ENCODE measurements at places on chromosomes 4 and X. TPM values are rescaled to one million over a fixed set of nuclear protein-coding genes. Genes with fewer than 3 reads are reported as not detected.

CCKAR gene
- total RNA-seq = not detected

SYN1 gene
- total RNA-seq = 0.90 TPM

FAM241A gene
- 2.7 TPM for total RNA-seq

DNA sequence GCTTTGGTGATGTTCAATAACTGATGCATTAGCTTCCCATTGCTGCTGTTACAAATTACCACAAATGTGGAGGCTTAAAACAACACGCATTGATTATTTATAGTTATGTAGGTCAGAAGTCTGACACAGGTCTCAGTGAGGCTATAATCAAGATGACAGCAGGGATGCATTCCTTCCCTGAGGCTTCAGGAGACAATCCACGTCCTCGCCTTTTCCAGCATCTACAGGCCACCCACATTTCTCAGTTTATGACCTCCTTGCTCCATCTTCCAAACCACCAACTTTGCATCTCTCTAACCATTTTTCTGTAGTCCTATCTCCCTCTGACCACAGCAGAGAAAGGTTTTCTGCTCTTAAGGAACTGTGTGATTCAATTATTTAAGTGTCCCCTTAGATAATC lies 92.5 kb downstream of the GASK1B start:
- no peak for DNase-seq

GRCh38 chrX:1493877-1494510 lies 41.3 kb upstream of the ASMTL start:
- no peak for DNase-seq

- no peak for DNase-seq
These were observed 58.9 kb downstream of the DOCK11 start for GRCh38 chrX:118554511-118554910.

DNA sequence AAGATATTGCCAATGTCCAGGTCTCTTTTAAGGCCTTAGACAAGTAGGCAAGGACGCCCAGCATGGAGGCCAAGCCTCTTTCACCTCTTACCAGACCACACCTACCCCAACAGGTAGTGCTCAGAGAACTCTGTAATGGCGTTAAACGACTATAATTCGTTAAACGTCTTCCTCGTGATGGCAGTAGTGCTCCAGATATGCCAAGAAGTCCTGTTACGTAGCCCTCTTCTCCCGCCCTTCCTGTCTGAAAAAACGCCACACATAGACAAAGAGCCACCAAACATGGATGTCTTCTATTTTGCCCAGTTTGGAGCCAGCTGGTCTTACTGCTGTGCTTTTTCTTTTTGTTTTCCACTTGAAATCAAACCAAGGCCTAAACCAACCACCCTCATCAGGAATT lies 190.7 kb downstream of the OR13H1 start:
- peak; percentile 63 for DNase-seq

DNA sequence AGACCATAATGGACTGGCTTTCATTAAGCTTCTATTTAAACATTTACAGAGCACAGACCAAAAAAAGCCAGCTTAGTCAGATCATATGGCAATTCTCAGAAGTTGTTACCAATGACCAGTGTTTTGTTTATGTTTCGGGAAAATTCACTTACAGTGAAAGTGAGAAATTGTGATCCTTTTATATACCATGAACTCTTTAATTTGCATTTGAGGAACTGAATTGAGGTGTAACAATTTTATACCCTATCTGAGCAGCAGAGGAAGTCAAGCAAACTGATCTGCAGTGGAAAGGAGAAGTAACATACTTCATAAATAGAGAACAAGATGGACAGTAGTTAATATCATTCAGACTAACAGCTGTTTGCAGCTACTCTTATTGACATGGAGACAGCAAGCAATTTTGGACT lies 97.1 kb downstream of the TMA16 start:
- no peak for DNase-seq

DNA sequence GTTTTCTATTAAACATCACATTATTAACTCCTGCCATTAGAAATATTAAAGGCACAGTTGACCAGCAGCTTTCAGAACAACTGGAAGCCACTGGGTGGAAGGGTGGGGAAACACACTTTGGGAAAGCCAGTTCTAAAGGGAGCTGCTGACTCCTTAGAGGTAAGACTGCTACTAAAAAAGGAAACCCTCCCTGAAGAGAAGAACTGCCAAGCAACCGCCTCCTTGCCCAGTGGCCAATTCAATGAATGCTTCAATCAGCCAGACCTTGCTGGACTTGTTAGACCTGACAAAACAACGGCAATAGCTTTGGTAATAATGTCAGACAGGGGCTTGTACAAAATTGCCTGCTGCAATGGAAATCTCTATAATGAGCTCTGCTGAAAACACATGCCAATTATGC lies 15.6 kb downstream of the OPHN1 start:
- DNase-seq = no peak

DNA sequence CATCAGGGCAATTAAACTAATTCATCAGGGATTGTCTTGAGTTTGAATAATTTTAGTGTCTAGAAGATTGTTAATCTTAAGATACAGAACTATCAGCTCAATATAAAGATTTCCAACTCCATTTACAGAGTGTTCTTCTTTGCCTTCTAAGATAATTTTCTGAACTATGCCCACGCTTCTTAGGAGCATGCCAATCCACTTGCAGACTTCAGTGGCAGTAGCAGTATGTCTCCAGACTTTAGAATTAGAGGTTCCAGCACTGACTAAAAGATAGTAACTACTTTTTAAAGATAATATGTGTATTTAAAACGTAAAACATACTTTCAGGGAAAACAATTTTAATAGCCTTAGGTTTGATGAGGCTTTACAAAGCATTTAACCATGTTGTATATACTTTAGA lies 34.2 kb upstream of the GALNT7 start:
- no peak for DNase-seq

- no peak for DNase-seq
These were observed 20.3 kb upstream of the DYNLT3 start for GRCh38 chrX:37867536-37868153.

GRCh38 chrX:116493271-116493670 lies 30.5 kb upstream of the CT83 start:
- no peak for DNase-seq

DNA sequence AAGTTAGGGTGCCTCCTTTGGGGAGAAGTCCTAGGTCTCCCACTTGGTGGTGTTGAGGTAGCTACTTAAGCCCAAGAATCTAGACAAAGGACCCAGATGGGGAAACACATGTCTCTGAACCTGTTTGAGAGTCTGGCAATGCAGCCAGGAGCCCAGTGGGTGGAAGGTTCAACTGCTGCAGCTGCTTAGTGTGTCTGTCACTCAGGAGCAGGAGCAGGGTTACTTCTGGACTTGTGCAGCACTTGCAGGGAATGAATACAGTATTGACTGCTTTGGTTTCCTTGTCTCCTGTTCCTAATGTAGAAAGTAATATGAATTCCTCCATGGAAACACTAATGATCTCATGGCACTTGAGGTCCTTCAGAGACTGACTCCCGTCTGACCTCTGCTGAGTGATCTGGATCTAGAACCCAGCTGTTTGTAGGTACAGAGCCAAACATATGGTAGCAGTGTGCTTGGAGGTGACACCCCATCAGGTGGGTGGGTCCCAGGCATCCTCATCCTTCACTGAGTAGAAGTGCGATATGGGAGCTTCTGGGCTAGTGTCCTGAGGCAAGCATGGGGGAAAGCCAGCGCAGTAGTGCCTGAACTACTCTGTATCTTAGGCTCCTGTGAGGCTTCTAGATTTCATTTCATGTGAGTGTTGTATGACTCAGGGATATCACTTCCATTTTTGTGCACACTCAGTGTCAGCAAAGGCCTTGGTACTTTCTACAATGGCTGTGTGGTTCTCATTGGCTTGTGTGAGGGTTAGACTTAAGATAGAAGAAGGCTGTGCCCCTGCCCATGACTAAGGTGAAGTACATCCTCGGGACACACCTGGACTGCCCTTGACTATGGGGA lies 85.0 kb upstream of the WDR1 start:
- DNase-seq = no peak

DNA sequence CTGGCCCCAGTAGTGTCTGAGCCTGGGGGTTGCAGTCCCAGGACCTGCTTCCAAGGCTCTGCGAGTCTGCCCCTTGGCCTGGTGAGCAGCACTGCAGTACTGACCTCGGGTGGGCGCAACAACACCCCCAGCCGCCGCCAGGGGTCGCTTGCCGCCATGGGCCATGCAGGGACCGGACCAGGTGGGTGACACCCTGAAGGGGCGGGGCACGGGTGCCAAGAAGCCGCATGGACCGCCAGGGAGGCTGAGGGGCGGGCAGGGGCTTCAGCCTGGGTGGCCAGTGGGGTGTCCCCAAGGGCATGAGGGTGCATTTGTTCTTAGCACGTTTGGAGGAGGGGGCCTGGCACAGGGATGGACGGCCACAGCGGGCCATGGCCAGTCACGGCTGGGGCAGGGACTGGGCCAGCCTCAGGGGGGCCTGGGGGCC lies 25.0 kb downstream of the TACC3 start:
- peak; percentile 64 for DNase-seq

DNA sequence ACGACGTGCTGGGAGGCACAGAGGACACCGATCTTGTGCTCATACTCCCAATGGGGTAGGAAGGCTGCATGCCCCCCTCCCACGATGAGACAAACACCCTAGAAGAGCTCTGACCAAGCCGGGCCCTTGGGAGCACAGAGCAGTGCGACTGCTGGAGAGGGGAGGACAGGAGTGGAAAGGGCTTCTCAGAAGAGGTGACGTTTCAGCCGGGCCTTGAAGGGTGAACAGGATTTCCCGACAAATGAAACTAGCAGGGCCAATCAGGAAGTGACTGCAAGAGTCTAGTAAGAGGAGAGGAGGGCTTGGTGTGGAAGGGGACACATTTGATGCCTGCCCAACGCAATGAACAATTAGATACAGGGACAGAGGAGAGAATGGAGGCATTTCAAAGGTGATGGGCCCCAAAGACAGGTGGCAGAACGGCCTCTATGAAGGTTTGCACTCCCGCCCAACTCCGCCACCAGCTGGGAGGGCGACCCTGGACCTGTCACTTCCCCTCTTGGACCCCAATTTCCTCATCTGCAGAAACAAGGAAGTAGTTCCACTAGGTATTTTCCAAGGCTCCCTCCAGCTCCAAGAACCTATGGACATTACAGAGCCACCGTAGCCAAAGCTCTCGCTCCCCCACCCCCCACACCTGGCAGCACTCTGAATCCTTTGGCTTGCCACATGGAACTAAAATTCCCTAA lies 3.9 kb downstream of the HCFC1 start:
- peak; percentile 52 for DNase-seq

DNA sequence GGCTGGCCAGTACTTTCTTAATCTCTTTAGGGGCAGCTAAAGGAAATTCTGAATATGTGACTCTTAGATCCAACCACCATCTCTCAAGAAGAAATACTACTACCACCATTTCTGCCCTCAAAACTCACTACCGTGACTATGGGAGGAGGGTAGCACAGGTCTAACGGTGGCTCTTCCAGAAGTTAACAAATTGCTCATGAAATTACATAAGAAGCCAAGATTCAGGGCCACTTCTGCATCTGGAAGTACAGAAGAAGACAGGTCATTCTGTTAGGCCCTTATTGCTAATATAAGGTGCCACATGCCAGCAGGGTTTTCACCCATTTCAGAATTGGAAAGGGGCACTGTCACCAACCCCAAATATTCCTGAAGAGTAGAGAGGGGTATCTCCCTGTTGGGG lies 19.6 kb upstream of the NKRF start:
- DNase-seq = no peak

GRCh38 chr4:144709793-144710525 lies 64.0 kb downstream of the HHIP start:
- DNase-seq = no peak

DNA sequence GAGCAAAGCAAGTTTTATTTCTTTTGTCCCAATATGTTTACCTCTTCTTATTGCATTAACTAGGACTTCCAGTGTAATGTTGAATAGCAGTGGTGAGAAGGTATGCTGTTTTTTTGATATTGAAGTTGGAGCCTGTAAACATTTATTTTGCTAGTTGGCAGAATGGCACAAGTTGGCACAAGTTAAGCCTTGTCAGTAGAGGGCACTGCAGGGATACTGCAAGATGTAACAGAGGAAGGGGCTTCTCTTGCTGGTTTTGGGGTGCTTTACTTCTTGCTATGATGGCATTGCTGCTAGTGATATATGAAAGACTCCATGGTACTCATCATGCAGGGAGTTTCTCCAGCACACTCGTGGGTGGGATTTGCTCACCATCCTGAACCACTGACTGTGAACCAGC lies 327.3 kb upstream of the ARX start:
- DNase-seq = no peak

Measured in CD4-positive, alpha-beta memory T cell (primary cell).